ENCODE measurements at places on chromosomes 5 and 9.

DNA sequence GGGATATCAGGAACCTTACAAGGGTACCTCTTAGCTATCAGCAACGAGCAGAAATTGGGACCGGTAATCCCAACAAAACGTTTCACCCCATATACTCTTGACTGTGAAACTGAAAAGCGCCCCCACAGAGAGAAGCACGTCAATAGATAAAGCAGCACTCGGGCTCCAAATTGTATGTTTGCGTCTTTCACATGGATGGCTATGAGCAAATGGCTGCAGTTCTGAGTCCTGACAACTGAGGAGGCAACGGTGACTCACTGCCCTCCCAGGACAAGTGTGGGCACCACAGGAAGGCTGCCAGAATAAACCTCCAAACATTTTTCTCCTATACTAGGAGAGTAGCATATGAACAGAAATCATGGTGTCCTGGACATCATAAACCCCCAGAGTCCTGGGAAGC, 36.6 kb downstream of the SEMA4D start:
- DNase-seq = no peak

DNA sequence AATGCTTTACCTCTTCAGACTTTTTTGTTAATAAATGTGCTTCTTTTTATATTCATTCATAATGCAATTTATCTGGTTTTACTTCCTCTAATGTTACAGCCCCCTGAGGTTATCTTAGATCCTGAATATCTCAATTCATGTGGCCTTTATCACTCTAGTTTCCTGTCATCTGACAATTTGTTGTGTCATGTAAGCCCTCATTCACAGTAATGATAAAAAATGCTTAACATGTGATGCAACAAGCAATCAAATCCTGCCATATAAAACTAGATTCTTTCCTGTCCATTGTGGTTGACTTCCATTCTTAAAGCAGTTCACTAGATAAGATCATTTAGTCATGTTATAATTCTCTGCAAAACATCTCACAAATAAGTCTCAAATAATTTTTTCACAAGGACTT, 991.2 kb upstream of the ACO1 start:
- no peak for DNase-seq

GRCh38 chr9:127185931-127186781, 63.7 kb upstream of the ANGPTL2 start:
- peak; percentile 98 for DNase-seq

- no peak for DNase-seq
Measured at GRCh38 chr5:173733831-173734501, 117.5 kb upstream of the BOD1 start.

DNA sequence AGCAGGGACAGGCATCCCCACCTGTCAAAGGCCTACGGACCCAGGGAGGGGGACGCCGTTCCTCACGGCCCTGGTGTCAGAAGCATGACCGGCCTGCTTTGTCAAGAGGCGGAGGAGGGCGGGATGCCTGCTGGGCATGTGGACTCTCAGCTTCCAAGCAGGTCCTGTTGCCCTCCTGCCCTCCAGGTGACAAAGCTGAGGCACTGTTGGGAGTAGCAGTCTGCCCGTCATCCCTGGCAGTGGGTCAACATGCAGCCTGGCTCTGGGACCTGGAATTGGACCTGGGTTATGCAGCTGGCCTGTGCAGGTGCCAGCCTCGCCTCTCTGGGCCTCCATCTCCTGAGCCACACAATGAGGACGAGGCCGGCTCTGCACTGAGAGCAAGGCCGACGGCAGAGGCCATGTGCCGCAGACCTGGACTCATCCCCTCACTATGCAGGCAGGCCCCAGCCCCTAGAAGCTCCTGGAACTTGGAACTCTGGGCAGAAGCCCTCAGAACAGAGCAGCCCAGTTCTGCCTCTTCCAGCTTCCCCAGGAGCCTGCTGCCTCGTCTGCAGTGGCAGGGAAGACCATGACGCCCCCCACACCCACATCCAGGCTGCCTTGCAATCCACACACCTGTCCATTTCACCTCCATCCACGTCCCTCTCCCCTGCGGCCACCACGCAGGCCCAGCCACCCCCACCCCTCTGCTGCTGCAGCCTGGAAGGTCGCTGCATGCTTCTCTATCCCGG, 20.8 kb upstream of the FCN1 start:
- DNase-seq = no peak

GRCh38 chr5:32312197-32312594, 543 bp downstream of the MTMR12 start:
- DNase-seq = peak; percentile 13

- DNase-seq = no peak
Measured at GRCh38 chr5:156794687-156795086, 55.4 kb upstream of the PPP1R2B start.

DNA sequence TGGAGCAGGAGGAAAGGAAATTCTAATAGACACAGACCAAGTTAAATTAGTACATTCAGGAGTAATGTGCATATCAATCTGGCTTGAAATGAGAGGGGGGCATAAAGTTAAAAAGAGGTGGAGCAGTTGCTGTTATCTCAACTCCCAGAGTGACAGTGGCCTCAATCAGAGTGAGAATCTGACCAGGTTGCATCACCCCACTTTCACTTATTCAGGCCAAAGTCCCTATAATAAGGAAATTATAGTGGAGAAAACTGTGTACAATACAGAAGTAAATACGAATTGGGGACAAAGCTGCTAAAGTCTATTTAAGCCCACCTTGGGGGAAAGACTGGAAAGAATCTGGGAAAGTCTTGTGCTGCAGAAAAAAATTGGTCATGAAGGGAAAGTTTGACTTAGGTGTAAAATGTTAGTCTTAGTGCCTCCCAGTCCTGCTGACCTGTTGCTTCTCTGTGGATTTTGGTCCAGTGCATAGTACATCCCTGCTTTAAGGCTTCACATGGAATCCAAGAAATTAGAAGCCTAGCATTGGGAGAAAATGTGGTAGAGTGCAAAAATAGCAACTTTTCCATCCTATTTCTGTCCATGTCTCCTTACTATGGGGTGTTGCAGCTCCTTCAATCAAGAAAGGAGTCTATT, 27.9 kb downstream of the MROH2B start:
- DNase-seq = no peak

Measured in AG09309 (cell line).